ENCODE measurements at places on chromosomes 2 and 18.

- DNase-seq = no peak
Measured at GRCh38 chr18:77906103-77906892, 656.6 kb downstream of the GALR1 start.

- DNase-seq = no peak
Measured at GRCh38 chr2:146228466-146229058, 1616.3 kb upstream of the ACVR2A start.

- DNase-seq = no peak
Measured at GRCh38 chr2:218781691-218782527, at the start of gene CYP27A1. CYP27A1 (plus strand) TSS chr2:218782147; CDS start chr2:218782183, 36 bp downstream.

DNA sequence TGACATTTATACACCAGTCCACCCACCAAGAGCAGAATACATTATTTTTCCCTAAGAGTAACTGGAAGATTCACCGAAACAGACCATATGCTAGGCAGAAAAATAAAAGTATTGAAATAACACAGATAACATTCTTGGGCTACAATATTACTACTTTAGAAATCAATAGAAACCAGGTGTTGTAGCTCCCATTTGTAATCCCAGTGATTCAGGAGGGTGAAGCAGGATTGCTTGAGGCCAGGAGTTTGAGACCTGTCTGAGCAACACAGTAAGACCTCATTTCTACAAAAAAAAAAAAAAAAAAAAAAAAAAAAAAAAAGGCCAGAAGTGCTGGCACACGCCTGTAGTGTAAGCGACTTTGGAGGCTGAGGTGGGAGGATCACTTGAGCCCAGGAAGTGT, 9.6 kb downstream of the ICA1L start:
- no peak for DNase-seq

GRCh38 chr2:7725850-7726242, 808.6 kb downstream of the RNF144A start:
- DNase-seq = no peak

GRCh38 chr2:240503375-240503774, 54.4 kb downstream of the ANKMY1 start:
- no peak for DNase-seq

GRCh38 chr2:233408366-233409285, 54.3 kb downstream of the DGKD start:
- DNase-seq = no peak

DNA sequence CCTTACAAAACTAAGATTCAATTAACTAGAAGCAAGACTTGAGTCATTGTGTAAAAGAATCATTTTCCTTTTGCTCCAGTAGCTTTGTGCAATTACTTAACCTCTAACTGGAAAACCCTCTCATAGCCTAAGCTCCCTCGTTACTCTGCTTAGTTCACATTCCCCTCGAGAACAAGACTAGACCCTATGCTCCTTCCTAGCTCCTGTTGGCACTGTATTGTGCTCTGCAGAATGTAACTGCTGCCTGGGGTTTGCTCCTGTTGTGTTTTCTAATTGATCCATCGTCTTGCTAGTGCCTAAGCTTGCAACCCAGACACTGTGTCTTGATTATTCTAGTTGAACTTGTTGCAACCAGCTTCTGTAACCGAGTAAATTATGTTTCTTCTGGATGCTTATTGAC, 347.0 kb downstream of the ZNF804A start:
- DNase-seq = no peak

GRCh38 chr2:132915812-132916549, 246.0 kb upstream of the LYPD1 start:
- DNase-seq = no peak

DNA sequence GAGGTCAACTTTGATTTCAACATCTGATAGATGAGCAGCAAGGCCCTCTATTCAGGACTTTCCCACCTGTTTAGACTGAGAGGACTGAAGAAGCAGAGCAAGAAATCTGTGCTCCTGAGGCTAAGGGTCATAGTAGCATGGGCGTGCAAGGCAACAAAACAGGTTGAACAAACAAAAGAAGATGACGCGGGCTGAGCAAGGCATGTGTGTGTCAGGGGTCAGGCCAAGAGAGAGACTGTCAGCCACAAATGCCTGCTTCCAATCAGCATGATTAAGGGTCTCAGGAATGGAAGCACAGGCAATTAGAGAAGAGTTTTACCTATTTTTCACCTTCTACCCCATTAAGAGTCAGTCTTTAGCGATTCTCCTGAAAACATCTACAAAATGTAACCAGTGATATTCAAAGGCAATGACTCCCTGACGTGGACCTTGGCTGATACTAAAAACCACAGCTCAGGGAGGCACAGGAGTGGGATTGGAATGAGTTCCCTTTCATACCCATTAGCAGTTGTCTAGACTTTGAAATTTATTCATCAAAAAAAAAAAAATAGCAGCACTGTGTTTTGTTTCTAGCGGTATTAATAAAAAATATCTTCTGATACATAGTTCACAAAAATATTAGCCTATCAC, 81.9 kb downstream of the DYNAP start:
- no peak for DNase-seq

GRCh38 chr2:216645636-216645950, 12.4 kb downstream of the IGFBP2 start:
- DNase-seq = no peak

DNA sequence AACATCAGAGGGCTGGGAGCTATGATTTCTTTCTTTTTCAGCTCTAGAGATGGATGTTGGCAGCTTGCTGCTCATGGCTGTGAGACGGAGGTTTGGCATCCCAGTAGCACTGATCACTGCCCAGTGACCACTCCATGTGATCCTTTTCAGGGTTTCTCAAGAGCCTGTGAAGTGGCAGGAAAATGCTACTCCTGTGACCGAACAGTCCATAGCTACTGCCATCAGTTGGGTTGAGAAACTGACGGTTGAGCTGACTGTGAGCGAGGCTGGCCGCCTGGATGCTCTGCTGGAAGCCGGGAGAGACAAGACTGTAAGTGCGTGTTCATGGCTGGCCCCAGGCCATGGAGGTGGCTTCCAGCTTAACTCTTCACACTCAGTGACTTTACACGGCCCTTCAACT, 34.2 kb downstream of the VWA3B start:
- no peak for DNase-seq

- no peak for DNase-seq
Measured at GRCh38 chr2:86323273-86324021, 14.0 kb downstream of the REEP1 start.

- DNase-seq = no peak
Measured at GRCh38 chr2:237892984-237893595, 33.7 kb downstream of the RAMP1 start.

DNA sequence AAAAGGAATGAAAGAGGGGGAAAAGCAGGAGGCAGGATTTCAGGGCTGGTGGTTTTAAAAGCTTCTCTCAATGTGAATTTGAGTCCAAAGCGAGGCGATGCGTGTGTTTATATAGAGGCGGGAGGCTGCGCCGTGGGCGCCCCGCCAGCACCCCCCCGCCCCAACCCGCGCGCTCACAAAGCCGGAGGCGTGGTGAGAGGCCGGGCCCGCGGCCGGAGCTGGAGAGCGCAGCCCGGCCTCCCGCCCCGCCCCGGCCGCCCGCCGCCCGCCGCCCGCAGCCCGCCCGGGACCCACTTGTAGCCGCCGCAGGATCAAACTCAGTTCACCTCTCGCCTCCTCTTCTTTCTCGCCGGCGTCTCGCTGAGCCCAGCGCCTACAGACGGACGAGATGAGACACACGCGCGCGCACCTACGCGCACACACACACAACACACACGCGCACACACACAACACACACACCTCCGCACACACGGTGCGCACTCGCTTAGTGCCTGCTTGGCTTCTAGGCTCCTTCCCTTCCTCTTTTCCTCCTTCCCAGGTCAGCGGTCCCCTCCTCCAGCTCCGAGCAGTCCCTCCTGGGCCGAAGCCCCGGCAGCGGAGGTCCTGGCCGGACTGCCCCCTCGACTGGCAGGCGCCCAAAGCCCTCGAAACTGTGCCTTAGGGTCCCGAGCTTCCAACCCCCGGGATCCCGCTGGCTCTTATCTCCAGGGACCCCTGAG, 1.3 kb upstream of the CYP26B1 start:
- DNase-seq = no peak

DNA sequence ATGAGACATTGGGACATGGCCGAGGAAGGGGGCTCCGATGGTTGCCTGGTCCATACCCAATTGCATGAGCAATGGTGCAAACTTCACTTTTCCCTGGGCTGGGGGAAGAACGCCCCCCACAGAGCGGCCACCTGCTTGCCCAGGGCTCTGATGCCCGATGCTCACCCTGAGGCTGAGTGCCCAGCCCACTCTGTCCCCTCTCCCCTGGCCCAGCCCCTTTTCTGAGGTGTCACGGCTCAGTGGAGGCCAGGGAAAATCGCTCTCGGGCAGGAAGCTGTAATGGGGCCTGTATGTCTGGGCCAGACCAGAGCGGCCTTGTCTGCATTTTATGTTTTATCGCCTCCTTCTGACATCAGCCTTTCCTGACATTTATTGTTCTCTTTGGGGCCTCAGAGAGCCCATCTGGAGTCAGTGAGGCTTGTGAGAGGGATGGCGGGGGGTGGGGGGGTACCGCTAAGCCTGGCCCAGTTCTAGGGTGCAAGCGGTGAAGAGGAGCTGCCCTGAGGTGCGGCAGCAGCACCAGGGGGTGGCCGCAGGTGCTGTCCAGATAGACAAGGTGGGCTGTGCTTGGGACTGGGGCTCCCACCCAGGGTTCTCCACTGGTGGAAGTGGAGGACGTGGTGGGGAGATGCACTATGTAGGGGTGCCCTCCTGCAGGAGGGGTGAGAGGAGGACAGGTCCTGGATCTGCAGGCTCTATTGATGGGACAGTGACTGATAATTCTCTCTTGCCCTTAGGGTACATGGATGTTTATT, 46.2 kb downstream of the INHBB start:
- DNase-seq = no peak

GRCh38 chr2:165627470-165627869, 158.0 kb downstream of the CSRNP3 start:
- no peak for DNase-seq

- no peak for DNase-seq
Measured at GRCh38 chr2:4020153-4020552, 316.8 kb downstream of the DCDC2C start.

DNA sequence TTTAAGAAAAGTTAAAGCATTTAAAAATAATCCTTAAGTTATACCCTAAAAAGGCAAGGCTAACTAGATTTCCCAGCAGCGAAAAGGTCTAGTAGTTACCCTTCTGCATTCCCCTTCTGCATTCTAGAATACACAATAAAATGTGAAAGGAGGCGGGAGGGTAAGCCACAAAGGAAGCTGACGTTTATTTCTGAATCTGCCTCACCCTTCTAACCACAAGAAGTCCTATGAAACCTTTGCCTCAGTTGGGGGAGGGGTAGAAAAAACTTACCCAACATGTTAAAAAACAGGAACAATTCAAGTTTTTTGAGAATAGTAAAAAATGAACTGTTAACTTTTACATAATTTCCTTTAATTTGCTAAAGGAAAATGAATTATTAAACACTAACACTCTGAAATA, 11.3 kb downstream of the STK17B start:
- no peak for DNase-seq

- no peak for DNase-seq
Measured at GRCh38 chr2:224608104-224608503, 22.9 kb upstream of the CUL3 start.

GRCh38 chr18:2618009-2618408, 37.5 kb upstream of the SMCHD1 start:
- no peak for DNase-seq

- DNase-seq = peak; percentile 8
Measured at GRCh38 chr2:1366546-1367134, 46.6 kb upstream of the TPO start.

DNA sequence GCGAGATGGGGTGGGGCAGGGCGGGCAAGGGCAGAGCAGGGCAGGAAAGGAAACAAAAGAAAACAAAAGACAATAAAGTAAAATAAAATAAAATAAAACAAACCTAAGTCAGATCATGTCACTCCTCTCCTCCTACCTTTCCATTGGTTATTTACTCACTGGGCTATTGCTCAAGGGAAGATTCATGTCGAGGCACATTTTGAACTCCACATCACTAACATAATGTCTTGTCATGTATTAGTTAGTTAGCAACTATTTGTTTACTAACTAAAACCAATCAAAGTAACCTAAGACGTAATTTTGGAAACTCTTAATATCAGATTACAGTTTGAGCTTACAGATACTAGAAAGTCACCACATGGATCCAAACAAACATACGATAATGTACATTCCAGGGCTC, 2.2 kb downstream of the C1D start:
- DNase-seq = no peak

DNA sequence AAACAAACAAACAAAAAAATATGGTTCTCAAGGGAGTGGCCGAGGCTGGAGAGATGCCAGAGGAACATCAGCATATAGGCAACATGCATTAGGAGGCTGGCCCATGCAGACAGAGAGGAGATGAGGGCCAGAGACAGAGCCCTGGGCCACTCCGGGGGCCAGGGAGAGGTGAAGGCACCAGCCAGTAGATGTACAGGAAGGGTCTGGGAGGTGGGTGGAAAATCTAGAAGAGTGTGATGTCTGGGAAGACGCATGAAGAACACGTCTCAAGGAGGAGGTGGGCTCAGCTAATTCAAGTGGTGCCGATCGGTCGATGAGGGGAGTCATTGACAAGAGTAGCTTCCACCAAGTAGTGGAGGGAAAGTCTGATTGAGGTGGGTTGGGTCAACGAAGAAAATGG, 79.9 kb downstream of the ZCCHC2 start:
- no peak for DNase-seq

DNA sequence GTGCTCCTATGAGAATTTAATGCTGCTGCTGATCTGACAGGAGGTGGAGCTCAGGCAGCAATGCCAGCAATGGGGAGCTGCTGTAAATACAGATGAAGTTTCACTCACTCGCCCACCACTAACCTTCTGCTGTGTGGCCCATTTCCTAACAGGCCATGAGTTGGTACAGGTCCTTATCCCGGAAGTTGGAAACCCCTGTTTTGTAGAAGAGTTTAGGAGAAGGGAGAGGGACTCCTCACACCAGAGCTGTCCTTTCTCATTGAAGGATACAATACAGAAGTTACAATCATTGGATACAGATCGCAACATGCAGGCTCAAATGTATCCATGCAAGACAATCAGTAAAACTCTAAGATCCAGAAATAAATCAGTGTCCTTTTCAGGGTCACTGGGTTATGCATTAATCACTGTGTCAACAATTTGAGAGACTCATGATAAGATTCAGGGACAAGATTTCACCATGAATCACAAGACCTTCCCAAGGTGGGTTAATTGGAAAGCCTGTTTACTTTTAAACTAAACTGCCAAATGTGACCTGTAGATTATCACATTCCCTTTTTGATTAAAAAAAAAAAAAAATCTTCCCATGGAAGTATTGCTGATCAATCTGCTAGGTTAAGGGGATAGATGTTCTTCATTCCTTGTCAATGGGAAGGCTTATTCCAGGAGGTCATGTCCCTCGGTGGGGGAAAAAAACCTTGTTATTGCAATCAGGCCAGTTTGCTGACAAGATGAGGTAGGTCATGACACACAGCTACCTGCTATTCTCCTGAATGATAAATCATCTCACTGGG, 97.2 kb downstream of the SP100 start:
- no peak for DNase-seq

DNA sequence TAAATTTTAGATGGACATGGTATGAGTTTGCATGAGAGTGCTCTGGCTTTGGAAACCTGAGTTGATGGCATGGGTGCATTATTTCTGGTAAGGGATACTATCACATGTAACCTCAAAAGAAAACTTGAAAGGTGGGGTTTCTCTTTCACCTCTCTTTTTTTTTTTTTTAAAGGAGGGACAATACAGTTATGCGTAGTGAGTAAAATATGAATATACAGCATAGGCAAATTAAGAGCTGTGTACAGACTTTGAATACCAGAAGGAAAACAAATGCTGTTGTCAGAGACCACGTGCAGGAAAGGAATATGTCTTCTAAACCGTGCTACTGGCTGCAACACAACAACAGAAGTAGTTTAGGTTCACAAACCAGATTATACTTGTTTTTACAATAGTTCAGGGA, 82.1 kb downstream of the MAP4K4 start:
- DNase-seq = no peak

Measured in stimulated activated CD4-positive, alpha-beta T cell treated with anti-CD3 and anti-CD28 coated beads, Interleukin-1b, Interleukin-23, amount 100 ng/mL, for 4 hours (primary cell).